ENCODE measurements at places on chromosomes 1 and 21.

DNA sequence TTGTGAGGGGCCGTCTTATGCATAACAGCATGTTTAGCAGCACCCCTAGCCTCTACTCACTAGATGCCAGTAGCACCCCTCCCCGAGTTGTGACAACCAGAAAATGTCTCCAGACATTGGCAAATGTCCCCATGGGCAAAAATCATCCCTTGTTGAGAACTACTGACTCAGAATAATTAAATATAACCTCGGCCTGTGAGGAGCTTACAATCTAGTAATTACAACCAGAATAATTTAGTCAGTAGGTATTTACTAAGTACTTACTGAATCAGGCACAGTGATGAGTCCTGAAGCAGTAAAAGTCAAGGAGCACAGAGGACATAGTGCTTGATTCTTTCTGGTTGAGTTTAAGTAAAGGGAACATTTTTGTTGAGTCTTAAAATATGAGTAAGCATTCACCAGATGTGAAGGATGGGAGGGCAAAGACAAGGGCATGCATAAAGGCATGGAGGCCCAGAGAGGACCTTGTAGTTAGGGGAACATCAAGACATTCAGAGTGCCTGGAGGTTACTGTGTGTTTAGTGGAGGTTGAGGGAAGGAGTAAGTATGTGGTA is 44.1 kb upstream of the KCNQ4 start:
- no peak for DNase-seq

DNA sequence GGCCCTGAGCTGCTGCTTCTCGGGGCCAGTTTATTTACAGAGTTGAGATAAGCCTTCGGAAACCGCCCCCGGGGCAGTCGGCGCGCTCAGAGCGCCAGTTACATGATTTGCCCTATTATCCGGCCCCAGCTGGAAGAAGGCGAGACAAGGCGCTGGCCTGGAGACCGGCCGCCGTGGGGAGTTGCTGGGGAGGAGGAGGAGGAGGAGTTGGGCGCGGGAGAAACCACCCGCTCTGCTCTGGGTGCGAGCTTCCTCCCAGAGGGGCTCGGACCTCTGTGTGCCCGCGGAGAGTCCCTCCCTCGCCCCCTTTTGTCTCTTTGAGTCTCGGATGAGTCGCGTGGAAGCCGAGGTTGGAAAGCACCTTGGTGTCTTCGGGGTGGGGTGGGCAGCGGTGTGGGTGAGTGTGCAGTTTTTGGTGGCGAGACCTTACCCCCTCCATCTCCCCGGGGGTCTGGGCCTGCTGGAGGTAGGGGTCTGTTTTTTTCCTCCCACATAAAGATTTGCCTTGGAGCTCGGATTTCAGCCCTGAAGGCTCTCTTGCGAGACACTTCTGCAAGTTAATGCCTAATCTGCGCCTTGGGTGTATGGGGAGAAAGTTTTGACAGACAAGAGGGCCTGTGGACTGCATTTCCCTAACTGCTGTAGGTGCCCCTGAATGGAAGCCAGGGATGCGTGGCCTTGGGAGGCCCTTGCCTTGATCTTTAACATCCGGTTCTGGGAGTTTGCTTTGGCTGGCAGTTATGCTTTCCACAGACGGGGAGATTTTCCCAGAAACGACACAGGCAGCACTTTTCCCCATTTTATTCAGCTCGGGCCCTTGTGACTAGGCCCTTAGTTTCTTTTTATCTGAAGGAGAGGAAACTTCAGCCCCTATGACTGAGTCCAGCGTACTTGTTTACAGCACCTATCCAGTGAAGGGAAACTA is 80.0 kb downstream of the NDUFS5 start:
- peak; percentile 53 for DNase-seq

GRCh38 chr1:175186433-175187160 is 6.0 kb downstream of the KIAA0040 start:
- DNase-seq = no peak

DNA sequence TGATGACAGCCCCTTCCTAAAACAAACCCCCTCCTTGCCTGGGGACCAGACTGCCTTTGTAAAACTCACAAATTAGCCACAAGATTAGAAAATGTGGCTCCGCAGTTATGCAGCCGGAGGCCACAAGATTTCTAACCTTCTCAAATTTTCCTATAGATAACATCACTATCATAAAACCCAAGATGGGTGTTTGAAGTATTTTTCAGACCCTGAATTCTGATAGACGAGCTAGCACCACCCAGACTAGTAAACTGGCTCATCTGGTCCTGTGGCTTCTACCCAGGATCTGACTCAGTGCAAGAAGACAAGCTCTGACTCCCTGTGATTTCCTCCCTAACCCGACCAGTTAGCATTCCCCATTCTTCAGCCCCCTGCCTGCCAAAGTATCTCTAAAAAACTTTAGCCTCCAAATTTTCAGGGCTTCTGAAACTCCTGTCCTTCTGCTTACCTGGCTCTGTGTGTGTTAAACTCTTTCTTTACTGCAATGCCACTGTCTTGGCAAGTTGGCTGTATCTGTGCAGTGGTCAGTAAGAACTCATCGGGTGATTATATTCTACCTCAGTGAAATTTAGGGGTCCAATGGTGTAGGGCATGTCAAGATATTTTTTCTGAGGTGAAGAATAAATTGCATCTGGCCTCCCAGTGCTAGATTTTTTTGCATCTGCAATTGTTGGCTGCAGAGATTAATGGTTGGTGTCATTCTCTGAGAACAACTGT is 102.1 kb downstream of the S1PR1 start:
- no peak for DNase-seq

GRCh38 chr21:43331962-43332828 is 94.7 kb downstream of the SIK1 start:
- DNase-seq = no peak

GRCh38 chr1:116260115-116260514 is 112.9 kb upstream of the ATP1A1 start:
- no peak for DNase-seq

GRCh38 chr1:182174513-182174855 is 113.0 kb upstream of the ZNF648 start:
- no peak for DNase-seq

DNA sequence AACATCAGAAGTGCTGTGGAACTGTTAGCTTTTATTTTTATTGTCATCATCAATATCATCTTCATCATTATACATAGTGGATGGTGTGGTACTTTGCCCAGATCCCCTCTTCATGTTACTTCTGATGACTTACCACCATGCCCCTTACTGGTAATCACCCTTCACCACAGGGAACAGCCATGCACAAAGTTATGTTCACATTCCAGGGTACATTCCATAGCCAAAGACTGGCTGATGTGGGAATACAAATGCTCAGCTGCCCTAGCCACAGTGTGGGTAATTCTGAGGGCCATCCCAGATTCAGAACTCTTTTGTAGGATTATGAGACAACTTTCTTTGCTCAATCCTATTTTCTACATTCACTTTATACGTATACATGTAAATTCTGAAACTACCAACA is 691.3 kb upstream of the CXADR start:
- no peak for DNase-seq

DNA sequence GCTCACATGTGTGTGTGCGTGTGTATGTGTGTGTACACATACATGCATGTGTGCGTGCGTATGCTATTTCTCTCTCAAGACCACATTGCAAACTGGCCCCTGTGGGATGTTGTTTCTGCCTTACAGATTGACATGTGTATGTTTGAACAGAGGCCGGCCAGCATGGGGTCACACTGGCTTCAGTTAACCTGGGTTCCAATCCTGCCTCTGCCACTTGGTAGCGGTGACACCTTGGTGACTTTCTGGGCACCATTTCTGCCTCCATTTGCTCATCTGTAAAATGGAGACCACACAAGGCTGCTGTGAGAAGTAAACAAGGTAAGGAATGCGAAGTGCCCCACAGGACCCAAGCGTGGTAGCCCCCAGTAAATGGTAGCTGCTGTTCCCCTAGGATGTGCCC is 51.7 kb downstream of the TCP10L start:
- no peak for DNase-seq

DNA sequence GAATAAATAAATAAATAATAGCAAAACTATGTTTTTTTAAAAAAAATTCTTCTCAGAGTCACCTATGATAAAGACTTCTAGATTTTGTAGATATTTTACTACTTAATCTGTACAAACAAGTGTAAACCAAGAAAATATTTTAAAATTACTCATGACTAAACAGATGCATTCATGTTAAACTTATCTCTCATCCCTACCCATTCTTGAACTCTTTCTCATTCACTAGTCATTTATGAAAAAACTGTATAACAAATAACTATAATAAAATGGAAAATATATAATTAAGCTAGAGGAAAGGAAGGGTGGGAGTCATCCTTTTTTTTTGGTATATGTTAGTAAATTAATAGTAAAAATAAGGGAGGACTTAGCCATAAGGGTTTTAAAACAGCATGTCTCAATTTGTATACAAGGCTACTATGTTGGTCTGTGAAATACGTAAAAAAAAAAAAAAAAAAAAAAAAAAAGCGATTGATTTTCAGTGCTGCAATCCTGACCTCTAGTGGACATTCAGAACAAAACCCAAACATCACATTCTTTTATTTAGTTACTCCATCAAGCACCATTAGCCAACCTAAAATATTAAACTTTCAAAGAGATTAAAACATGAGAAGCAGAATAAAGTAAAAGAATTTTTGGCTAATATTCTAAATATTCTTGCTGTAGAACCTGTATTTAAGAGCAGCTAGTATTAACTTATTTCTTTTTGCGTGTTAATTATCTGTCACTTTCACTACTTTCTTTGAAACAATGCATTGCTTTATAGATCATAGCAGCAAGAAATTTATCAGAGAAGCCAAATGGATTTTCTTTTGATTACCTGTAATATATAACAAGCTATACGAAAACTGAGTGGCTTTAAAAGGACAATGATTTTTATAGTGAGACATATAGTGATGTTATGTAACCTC is 255.8 kb upstream of the CACYBP start:
- no peak for DNase-seq

- no peak for DNase-seq
These were observed 4.3 kb downstream of the RNASEL start for GRCh38 chr1:182584746-182585145.

DNA sequence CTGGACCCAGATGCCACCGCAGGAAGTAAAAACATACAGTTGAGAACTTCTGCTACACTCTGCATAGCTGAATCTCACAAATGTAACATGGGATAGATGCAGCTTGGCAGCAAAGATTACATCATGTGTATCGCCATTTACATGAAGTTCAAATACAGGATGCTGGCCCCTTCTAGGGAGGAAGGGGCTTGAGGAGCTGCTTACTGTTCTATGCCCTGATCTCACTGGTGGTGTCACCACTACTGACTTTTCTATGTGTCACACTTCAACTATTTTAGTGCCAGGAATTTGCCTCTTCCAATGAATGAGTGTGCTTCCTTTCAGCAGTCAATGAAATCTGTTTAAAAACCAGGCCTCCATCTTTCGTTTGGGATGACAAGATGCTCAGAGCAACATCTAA is 31.1 kb downstream of the MRAP start:
- no peak for DNase-seq

GRCh38 chr21:34988139-34988538 is 61.0 kb downstream of the RUNX1 start:
- no peak for DNase-seq

DNA sequence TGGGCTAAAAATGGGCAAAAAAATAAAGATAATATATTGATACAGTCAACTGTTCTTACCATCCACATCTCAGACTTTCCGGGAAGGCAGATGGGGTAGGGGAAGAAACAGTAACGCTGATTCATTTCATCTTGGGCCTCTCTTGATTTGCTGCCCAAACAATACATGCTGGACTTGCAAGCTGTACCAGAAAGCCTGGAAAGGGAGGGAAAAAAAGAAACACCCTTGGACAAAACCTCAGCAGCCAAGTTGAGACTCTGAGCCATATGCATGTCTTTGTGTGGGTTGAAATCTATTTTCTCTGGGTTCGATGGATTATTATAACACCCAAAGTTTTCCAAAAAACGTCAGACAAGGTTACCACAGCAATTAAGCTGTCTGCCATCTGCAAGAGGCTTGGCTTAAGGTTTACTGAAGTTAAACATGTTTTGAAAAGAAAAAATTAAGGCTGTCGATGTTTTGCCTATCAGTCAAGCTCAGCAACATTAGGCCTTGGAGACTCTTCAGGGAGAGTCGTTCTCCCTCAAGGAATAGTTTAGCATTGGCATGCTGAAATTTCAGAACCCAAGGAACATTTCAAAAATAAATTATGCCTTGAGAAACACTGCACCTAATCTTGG is 71.2 kb downstream of the PSMG1 start:
- DNase-seq = no peak

- no peak for DNase-seq
These were observed 1863.5 kb downstream of the MRPL39 start for GRCh38 chr21:23743821-23744220.

DNA sequence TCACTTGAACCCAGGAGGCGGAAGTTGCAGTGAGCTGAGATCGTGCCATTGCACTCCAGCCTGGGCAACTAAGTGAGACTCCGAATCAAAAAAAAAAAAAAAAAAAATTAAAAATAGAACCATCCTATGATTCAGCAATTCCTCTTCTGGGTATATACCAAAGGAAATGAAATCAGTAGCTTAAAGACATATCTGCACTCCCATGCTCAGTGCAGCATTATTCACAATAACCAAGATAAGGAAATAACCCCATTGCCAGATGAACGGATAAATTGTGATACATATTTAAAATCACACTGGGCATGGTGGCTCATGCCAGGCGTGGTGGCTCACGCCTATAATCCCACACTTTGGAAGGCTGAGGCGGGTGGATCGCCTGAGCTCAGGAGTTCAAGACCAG is 23.8 kb downstream of the ALDH9A1 start:
- DNase-seq = no peak

DNA sequence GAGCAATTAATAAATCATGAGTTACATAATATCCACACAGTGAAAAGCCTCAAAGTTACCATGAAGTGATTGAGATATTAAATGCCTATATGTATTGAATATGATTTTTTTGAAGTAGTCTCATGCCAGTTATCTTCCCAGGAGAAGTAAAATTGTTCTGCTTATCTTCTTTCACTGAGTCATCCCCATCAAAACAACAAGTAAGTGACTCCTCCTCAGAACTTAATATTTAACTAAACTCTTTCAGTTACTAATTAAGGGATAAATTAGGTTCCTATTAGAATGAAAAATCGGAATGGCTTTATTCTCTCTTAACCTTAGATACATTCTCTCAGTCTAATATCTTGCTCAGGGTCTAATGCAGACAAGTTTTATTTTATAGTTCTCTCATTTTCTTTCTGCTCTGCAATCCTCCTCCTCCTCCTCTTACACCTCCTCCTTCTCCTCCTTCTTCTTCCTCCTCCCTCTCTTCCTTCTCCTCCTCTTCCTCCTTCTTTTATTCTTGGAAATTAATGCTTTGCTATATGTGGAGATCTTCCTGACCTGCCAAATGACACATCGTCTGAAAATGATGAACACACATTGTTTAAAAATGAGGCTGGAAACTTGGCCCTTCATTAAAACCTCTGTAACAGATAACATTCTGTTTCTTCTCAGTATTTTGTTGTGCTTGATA is 110.9 kb downstream of the RUNX1 start:
- DNase-seq = no peak

- DNase-seq = no peak
These were observed 35.0 kb upstream of the ID3 start for GRCh38 chr1:23594149-23594907.

DNA sequence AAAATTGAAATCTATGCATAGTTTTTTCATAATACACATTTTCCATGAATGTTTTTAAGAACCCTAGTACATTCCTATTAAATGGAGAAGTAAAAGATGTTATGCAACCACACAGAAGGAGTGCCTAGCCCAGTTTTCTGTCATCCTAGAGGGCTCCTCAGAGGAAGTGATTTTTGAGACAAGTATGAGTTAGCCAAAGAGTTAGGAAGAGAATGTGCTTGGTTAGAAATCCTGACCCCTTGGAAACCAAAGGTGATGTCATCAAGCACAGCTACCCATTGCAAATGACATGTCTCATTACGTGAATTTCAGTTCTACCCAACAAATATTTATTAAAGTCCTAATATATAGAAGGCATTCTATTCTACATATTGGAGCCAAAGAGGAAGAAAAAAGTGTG is 88.9 kb upstream of the TNFSF4 start:
- DNase-seq = no peak
